Activated CD4-positive, alpha-beta T cell treated with anti-CD3 and anti-CD28 coated beads, Interleukin-2, amount 50 U/mL, for 24 hours (primary cell): ENCODE measurements at places on chromosomes 2 and 18.

GRCh38 chr2:9416962-9417316 is 6.4 kb downstream of the ITGB1BP1 start:
- no peak for DNase-seq

DNA sequence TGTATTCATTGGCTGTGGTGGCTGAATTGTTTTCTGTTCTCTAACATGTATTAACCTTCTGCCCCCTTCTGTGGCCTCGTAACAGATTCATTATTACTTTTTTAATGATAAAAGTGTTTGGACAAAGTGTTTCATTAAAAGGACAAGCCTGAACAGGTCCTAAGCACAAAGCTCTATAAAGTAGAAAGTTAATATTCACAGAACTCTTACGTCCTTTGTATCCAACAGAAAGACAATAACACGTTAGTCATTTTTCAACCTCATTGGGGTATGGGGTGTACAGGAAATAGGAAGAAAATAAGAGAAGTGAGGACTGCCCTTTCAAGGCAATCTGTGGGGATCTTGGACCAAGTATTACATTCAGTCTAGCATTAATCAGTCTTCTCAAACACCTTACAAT is 105.5 kb upstream of the RGPD4 start:
- DNase-seq, result no peak

DNA sequence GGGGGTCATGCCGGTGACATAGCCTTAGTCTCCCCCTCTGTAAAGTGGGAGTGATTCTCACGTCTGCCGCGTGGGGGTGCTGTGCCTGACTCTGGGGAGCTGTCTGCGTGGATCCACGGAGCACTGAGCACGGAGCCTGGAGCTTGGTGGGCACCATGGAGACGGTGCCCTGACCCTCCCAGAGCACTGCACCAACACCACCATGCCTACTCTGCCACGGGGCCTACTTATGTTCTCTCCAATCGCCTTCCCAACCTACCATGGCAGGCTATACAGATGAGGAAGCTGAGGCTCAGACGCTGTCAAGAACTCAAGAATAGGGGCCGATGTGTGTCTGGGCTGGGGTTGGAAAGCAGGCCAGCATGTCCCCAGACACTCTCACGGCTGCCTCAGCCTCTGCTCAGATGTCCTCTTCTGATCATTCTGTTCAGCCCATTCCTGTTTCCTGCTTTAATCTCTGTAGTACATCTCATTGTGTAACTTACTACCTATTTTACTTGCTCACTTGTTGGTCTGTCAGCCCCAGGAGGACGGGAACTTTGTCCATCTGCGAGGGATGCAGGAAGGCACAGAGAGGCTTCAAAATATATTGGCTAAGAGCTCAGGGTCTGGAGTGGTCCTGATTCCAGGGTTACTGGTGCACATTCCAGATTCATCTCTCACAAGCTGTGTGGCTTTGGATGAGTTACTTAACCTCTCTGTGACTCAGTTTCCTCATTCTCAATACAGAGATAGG is 168.1 kb upstream of the HS6ST1 start:
- DNase-seq, result no peak

DNA sequence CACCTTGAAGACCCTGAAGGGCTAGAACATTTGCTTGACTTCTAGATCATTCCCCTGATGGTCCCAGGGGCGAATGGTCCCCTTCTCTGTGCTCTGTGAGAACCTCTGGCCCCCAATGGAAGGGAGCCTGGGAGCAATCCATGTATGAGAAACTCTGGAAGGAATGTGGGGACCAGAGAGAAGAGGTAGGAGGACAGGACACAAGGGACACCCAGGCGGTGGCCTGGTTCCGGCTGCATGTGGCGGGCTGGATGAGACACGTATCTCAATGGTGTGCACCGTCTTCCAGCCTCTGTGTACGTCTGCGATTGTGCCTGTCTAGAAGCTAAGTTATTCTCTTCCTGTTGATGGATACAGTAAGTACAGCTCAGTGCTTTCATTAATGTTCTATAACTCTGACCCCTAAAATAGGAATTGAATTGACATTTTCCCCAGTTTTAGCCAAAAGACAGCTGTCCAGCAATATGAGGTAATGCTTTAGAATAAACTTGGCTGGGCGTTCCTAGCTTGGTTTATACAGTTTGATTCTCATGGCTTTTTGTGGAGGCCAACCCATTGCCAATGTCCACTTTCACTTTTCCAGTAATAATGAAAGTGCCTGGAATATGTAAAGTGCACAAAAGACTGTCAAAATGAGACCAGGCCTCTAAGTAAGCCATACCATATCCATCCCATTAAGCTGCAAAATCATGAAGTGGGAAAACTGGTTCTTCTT is 30.1 kb upstream of the COPS8 start:
- no peak for DNase-seq

- DNase-seq, result no peak
These were observed 51.4 kb downstream of the CRACDL start for GRCh38 chr2:98884658-98885057.

DNA sequence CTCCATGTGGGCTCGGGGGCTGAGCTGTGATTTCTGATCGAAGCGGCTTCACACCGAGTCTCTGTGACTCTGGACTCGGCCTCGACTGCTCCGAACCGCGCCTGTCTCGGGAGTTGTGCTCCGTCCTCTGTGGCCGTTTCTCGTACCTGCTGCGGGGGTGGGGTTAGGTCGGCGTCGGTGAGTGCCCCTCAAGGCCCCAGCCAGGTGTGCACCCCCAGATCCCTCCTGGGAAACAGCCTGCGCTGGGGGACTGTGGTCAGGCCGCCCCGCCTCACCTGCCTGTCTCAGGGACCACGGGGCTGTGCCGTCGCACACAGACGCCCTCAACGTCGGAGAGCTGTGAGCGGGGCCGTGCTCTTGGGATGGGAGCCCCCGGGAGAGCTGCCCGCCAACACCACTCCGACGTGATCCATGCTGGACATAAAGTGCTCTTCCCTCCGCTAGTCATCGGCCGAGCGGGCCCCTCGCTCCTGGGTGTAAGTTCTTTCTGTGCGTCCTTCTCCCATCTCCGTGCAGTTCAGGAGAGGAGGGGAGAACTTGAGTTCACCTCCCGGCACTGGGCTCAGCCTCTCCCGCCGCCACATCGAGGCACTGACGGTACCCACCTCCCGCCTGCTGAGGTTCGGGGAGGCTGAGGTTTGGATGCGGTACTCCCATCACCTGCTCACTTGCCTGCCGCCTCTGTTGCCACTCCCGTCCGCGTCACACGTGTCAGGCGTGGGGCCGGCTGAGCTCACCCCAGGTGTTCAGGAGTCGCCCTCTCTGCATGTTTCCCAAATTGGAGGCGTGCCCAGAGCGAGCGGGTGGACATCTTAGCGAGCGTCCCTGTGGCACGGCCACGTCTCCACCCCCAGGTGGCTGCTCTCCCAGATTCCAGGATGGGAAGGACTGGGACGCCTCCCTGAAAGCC is 55.7 kb downstream of the CTDP1 start:
- no peak for DNase-seq

DNA sequence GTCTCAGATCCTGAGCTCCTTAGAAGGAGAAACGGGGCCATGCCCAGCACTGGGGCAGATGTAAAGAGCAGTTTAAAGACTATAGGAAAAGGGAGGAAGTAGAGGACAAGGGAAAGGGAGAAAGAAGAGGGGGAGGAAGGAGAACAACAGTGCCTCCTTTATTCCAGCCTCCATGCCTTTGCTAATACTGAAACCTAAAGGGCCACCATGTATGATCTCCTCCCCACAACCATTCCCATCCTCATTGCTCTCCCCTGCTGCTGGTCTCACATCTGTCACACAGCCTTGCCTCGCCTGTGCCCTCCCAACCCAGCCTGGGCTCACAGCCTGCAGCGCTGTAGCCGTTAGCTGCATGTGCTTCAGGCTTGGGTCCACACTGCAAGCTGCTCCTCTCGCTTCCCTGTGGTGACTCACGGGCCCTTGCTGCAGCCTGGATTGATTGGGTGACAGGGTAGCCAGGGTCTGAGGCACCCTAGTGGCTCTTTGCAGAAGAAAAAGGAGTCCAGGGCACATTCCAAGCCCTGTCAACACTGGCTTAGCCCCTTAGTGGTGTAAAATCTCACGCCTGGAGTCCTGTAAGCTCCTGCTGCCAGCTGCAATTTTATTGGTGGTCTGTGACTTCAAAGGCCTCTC is 281.9 kb downstream of the SRBD1 start:
- DNase-seq, result no peak

DNA sequence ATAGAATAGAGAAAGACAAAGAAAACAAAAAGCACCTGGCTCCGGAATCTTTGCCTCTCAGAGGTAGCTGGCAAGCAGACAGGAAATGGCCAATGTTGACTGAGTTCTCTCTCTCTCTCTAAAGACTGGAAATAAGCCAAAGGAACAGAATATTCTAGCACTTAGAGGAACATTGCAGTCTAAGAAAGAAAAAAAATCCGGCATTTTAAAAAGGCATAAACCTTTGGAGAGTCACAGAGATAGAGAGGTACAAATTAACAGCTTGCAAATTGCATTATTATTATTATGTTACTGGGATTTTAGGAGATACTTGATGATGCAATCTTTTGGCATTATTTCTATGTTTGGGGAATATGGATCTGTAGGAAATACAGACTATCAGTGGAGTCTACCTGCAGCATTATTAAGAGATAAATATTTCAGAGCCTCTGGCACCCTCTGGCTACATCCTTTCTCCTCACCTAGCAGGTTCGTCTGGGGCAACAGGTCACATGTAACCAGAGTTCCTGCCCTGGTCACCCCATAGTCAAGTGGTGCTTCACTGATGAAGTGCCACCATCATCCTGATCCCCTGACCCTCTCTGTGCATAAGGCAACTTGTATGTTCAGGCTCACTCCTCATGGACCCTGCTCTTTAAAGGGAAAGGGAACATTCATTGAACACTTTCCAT is 318.9 kb upstream of the ACVR2A start:
- DNase-seq, result no peak

DNA sequence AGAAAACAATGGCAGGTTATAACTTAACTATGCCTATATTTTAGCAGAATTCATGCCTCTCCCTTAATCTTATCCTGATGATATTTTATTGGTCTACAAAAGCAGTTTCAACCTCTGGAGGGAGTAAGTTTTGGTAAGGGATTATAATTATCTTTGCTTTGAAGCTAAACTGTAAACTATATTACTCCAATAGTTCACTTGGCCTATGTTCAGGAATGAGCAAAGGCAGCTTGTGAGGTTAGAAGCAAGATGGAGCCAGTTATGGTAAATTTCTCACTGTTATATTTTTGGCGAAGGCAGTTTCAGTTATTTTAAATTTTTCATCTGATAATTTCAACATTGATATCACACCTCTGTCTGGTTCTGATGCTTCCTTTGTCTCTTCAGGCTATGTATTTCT is 192.5 kb upstream of the RGPD4 start:
- no peak for DNase-seq

GRCh38 chr2:10161206-10161931 is 38.8 kb downstream of the RRM2 start:
- no peak for DNase-seq

DNA sequence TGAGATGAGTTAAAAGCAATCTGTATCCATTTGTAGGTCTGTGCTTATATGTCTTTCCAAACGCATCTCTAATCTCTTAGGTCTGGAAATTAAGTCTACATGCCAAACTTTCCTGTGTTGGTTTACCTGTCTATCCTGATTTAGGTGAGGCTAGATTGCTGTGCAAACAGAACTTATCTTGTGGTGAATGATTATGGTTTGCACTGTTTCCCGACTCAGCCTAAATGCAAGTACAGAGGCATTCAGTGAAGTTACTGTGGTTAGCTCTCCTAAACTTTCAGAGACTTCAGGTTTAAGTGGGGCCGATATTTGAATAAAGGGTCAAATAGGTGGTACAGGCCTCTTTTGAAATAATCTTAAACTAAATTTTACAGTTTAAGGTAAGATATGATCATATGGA is 103.5 kb downstream of the ICOS start:
- no peak for DNase-seq

- no peak for DNase-seq
These were observed 20.5 kb downstream of the NEDD4L start for GRCh38 chr18:58064406-58064998.

- DNase-seq, result peak; percentile 26
These were observed 4.4 kb upstream of the RMC1 start for GRCh38 chr18:23498877-23499276.

DNA sequence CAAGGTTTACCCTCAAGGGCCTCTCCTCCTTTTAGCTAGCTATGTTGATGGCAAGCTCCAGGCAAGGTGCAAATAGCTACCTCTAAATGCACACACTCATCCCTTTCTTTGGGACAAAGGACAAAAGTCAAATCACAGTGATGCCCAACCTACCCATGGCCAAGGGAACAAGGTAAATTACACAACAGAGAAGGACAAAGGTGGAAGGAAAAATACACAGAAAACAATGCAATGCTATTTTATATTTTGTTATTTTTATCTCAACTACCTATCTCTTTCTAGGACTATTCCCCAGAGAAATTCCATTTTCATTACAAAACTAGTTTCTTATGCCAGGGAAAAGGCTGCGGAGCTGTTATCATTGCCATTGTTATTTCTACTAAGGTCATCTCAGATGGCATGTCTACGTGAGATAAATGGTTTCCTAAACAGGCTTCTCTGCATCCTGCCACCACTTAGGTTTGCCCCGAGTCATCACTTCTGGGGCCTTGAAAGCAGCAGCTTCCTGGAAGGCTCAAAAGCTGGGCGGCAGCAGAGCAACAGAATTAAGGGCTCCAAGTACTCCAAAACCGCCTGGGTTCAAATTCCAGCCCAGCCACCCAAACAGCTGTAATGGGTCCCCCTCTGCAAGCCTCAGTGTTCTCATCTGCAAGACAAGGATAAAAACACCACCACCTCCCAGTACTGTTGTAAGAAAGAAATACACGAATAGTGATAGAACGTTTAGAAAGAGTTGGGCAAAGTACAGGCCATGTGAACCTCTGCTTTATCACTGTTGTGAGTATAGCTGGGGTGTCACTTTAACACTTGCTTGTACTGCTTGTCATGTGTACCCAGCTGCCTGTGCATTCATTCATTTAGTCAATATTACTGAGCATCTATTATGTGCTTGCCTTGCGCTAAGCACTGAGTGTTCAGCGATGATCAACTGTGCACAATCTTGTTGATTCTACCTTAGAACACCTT is 20.9 kb downstream of the BCL2 start:
- no peak for DNase-seq

DNA sequence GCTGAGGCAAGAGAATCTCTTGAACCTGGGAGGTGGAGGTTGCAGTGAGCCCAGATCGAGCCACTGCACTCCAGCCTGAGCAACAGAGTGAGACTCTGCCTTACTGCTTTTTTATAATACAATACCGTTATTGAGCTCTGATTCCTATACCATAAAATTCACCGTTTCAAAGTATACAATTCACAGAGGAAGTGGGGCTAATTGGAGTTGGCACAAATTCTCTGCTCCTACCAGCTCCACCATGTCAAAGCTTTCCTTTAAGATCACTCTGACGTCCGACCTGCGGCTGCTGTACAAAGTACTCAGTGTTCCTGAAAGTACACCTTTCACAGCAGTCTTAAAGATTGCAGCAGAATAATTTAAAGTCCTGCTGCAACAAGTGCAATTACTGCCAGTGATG is 29.6 kb upstream of the CYBRD1 start:
- DNase-seq, result no peak

- no peak for DNase-seq
These were observed 218.7 kb downstream of the ARHGAP15 start for GRCh38 chr2:143347901-143348414.

GRCh38 chr2:11480406-11480805 is 14.4 kb upstream of the E2F6 start:
- DNase-seq, result no peak

- DNase-seq, result no peak
These were observed 78.1 kb downstream of the MBOAT2 start for GRCh38 chr2:8925411-8925810.

GRCh38 chr18:28163201-28163775 is 13.6 kb downstream of the CDH2 start:
- no peak for DNase-seq
